ENCODE measurements at places on chromosomes 12 and 14.

GRCh38 chr14:103156651-103157378 is 33.6 kb downstream of the TNFAIP2 start:
- DNase-seq = no peak

DNA sequence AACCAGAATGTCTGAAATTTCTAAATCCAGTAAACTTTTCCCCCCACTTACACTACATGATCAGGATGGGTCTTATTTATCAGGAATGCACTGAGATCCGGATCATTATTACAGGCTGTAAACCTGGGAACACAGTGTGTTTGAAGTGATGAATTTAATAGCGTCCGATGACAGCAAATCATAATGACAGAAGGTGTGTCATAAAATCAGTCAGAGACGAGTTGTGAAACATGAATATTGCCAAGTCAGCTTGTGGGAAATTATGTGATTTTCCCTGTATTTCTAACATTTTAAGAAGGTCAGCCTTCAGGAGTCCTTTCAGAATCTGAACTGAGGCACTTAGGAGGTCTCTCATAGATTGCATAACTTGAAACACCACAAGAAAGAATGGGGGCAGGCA is 36.7 kb downstream of the RERG start:
- no peak for DNase-seq

GRCh38 chr12:78028426-78028825 is 197.7 kb downstream of the NAV3 start:
- DNase-seq = no peak

- no peak for DNase-seq
Observed at GRCh38 chr14:77531071-77531470, 32.5 kb upstream of the ISM2 start.

- DNase-seq = no peak
Observed at GRCh38 chr14:93729993-93730392, 58.3 kb downstream of the PRIMA1 start.

DNA sequence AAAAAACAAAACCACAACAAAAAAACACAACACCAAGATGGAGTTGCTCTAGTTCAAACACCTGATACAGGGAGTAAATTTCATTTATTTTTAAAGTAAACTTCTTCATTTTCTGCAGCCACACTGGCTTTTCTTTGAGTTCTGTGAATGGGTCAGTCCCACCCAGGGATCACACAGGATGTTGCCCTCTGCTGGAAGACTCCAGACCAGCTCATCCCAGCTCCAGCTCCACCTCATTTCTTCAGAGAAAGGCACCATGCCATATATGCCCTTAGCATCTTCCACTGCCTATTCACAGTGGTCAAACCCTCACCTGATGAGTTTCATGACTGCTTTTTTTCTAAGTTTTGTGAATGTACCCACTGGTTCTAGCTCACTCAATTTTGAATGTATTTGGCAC is 8.0 kb downstream of the GLIPR1 start:
- DNase-seq = no peak

- no peak for DNase-seq
Observed at GRCh38 chr14:52400846-52401245, 86.7 kb downstream of the PTGER2 start.

DNA sequence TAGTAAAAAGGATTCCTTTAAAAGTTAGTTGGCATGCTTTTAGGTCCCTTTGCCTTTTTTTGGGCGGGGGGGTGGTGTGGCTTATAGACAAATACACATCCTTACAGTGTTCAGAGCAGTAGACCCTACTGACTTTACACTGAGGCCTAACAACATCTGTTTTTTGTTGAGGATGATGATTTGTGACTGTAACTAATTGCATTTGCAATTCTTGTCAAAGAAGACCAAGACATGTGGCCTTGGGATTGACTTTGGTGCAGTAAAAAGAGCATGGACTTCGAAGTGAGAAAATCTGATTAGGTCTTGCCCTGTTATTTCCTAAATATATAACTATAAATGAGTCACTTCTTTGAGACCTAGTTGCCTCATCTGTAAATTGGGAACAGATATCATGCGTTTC is 77.3 kb downstream of the TRHDE start:
- DNase-seq = no peak

- DNase-seq = no peak
Observed at GRCh38 chr14:55746558-55746957, 166.6 kb downstream of the KTN1 start.

GRCh38 chr12:106138633-106139421 is at the start of gene NUAK1:
TSS of gene NUAK1 (minus strand) at chr12:106138954. CDS start at chr12:106138653, 301 bp downstream.
- DNase-seq = peak; percentile 65

DNA sequence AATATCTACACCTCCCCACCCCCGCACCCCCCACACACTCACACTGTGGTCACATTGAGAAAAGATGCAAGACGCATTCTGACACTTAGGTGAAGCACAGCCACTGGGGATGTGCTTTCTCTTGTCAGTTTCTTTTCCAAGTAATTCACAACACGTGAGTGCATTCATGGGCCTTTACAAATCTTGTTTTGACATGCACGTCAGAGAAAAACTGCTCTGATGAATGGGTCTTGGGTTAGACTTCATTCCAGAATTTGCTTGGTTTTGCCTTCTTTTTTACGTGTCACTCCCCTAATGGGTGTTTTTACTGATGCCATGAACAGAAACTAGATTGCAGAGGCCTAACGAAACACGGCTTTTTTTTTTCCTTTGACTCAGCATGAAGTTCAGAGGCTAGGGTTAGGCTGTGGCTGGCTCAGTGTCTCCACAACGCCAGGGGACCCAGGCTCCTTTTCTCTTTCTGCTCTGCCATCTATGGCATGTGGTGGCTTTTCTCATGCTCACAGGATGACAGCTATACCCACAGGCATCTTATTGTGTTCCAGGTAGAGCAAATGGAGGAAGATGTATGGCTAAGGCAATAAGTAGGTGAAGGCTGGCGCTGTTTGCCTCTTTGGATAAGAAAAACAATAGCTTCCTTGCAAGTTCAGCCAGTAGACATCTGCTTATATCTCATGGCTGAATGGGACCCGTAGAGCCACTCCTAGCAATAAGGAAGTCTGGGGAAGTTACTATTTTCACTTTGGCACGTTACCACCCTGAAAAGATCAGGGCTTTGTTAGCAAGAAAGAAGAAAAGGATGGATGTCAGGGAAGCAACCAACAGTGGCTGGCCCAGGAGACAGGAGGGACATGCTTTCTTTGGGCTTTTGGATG is 253.3 kb downstream of the SLC15A4 start:
- no peak for DNase-seq

- no peak for DNase-seq
Observed at GRCh38 chr12:90090929-90091651, 382.5 kb upstream of the ATP2B1 start.

DNA sequence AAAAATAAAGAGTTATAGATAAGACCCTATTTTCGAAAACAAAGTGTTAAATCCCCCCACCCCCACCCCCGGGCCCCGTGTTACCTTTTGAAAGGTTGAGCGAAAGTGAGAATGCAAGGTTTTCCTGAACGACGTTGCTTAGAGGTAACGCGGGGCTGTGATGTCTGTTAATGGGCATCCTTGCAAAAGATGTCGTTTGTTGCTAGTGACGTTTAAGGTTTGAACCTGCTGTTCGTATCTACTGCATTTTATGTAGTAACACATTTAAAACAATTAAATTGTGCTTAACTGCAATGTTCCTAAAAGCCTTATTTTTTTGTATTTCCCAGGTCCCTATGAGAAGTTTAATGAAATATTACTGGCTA is 1.2 kb downstream of the CPSF6 start:
- no peak for DNase-seq

DNA sequence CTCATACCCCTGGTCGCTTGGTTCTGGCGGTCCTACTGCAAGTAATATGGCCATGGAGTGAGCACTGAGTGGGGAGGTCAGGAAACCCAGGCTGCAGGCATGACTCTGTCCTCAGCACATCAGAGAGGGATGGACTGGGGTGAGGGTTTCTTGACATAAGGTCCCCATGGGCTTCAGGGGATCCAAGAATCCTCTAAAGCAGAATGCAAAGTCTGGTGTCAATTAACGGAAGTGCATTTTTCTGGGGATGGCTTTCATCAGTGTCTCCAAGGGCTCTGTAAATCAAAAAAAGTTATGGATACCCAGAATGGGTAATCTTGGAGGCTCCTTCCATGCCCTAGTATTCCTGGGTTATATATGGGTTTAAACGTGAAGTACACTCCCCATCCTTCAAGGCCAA is 3.7 kb downstream of the FIGNL2 start:
- DNase-seq = no peak

GRCh38 chr12:33654313-33654712 is 214.7 kb upstream of the SYT10 start:
- DNase-seq = no peak

GRCh38 chr12:84435682-84436081 is 476.9 kb downstream of the SLC6A15 start:
- DNase-seq = no peak

GRCh38 chr12:31226639-31227038 is 99.3 kb downstream of the SINHCAF start:
- no peak for DNase-seq

DNA sequence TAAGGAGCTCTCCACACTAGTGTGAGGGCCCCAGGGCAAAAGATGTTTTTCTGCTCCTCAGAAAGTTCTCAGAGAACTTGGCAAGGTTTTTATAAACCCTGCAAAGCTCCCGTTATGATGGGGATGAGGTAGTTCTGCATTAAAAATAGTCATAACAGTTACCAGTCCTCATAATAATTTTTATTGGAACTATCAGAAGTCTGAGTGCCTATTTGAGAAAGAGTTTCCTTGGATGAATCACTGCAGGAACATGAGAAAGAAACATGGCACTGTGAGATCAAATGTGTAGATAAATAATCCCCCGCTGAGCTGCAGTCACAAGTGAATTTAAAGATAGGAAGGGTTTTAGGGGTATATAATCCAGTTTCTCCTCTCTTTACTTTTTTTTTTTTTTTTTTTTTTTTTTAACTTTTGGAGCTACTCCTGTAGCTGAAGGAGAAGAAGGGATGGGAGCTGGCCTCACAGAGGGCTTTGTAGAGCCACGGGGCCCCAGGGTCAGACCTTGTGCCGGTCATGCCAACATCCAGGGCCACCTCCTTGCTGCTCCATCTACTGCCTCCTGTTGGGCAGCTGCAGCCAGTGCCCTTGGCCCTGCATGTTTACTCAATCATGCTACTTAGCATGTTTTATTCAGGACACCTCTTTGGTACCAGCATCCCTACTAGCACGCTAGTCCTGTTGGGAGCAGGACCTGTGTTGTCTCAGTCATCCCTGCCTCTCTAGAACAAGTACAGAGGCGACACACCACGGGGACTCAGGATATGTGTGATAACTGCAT is 39.5 kb downstream of the EVL start:
- DNase-seq = no peak

DNA sequence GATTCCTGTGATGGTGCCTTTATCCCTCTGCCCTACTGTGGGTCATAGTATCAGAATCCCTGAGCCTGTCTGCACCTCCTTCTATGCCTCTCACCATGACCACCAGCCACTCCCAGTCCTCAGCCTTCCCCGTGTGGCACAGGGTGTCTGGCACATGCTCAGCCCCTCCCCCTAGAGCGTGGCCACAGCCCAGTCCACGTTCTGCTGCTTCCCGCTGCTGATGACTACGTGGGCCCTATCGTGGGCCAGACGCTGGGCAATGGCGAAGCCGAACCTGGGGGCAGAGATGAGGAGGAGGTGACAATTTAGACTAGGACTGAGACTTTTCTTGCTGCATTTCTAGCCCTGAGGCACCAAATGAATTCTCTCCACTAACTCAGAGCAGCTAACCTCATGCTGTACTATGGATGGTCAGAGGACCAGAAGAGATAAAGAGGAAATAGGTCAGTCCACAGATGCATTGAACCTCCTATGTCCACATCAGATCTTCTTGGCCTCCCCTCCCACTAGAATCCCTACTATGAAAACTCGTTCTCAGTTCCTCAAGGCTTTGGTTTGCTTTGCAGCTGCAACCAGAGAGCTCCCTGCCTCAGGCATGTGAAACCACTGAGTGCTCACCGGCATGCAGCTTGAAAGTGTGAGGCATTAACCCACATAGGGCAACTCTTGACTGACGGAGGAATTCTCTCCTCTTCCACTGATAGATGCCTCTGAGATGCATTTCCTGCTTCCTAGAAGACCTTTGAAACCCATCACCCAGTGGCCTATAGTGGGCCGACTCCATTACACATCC is 126.3 kb upstream of the DHRS4 start:
- DNase-seq = no peak

DNA sequence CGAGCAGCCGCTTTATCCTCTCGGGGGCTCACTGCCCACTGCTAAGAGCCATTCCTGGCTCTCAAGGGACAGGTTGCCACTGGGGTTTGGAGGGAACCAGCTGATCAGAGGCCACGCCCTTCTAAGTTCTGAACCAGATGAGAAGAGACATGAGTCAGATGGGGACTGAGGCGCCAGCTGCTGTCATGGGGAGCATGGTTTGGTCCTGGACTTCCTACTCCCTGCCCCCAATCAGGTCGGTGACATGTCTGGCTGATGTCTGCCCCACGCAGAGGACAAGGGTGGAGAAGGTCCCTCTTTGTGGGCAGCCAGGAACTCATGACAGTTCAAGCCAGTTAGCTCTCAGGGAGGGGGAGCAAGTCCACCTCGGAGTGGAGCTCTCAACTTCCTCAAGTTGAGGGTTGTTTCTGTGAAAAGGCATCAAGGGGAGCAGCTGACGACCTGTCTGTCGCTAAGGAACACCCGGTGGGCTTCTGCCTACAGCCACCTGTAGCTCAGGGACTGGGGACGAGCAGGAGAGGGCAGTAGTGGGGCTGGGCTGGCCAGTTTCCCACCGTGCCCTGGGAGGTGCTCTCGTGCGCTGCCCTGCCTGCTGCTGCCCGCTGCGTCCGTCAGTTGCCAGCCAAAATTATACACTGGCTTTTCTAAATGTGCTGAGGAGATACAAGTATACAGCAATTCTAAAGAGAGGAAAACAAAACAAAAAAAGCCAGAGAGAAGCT is 20.5 kb downstream of the PSMC1 start:
- no peak for DNase-seq

DNA sequence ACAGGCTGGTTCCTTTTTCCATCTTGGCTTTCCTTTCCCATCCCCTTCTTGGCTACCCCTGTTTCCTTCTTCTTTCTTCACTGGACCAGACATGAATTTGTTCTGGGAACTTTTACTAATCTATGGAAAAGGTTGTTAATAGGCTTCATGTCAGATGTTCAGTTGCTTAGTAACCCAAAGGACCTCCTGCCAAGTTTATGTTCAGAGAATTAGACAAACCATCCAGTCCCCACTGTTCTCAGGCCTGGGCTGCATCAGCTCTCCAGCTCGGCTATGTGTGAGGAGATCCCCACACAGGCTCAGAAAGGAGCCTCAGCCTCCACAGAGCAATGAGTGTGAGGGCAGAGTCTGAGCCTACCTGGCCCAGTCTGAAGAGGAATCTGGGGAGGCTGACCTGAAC is 78.0 kb downstream of the AKAP6 start:
- DNase-seq = no peak

- no peak for DNase-seq
Observed at GRCh38 chr12:76199808-76200207, 115.3 kb upstream of the NAP1L1 start.

Data from right renal pelvis (tissue), 4 donors.